Omental fat pad (tissue), 4 donors: ENCODE measurements at places on chromosomes 5 and 9. TPM values are rescaled to one million over a fixed set of nuclear protein-coding genes. Genes with fewer than 3 reads are reported as not detected.

ACOT12 gene
- not detected for total RNA-seq

LEAP2 gene
- 1.3 TPM for total RNA-seq

AIF1L gene
- 19.9 TPM for total RNA-seq

ADRB2 gene
- total RNA-seq, result 68.7 TPM

RMRP gene
- total RNA-seq, result 841 TPM

HEMGN gene
- total RNA-seq, result not detected

PCDHGB3 gene
- total RNA-seq, result 5.1 TPM

PDLIM4 gene
- total RNA-seq, result 19.6 TPM

ZNF169 gene
- 1.9 TPM for total RNA-seq
